ENCODE measurements at places on chromosomes 3 and 15.

- DNase-seq: no peak
These were observed 49.2 kb downstream of the SLC41A3 start for GRCh38 chr3:126034481-126035361.

DNA sequence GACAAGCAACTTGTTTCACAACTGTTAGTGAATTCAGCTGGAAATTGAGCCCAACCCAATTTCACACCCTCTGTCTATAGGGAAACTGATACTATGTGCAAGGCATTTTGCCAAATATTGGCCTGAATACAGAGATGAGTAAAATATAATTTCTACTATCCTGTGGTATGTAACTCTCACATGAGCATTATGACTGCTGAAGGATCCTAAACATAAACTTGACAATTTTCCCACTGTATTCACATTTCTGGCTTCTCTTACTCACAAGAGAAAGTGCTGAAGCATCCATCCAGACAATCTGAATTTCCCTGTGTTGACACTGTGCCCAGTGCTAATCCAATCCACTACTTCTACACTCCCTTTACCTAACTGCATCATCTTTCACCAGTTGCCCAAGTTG lies 28.4 kb downstream of the SERPINI2 start:
- no peak for DNase-seq

DNA sequence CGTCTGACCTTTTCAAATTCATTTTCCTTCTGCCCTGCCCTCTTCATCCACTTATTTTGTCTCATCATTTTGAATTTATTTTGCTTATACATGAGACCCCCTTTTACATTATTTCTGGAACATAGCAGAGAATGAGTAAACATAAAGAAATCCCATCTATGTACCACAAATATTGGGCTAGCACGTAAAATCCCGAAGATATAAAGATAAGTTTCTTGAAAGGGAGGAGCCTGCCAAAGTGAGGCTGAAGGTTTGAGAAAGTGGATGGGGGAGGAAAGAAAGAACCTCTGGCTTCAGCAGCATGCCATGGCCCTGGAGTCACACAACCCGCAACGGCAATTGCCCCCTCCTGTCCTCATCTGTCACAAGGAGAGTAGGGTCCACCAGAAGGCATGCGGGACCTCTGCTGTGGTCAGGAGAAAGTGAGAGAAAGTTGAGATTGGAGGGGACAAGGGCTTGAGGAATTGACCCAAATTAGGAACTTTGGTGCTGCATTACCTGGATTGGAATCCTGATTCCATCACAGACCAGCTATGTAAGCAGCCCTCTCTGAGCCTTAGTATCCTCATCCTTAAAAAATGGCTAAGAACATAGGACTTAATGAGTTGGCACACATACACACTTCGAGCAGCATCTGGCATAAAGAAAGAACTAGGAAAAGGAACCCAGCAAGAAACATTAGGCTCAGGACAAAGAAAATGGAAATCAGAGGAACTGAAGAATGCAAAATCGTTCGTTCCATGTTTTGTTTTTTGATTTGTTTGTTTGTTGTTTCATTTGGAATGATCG lies 53.7 kb upstream of the GYG1 start:
- DNase-seq: no peak

DNA sequence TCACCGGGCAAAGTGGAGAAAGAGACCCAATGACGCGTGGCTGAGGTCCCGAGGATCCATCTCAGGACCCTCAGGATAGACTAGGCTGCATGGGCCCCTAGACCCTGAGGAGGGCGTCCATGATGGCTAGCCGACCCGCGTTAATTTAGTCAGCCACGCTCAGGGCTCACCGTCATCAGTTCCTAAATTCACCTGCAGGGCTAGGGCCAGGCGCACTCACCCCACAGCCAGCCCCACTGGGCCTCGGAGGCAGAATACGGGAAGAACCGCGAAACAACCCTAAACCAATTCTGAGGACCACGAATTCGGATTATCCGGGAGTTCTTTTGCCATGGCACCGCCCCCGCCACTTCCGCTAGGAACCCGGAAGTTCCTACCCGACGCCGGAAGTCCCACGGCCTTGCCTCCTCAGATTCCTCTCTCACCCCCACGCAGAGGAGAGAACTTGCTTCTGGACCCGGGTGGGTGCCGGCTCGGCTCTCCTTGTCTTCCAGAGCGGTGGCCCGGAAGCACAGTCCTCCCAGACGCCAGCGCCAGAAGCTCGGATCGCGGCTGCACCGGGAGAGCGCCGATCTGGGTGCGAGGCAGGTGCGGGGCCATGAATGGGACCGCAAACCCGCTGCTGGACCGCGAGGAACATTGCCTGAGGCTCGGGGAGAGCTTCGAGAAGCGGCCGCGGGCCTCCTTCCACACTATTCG lies at the start of the genes EAF1 and METTL6:
TSS of gene EAF1 (plus strand) at position 417 of the 699 bp plus-strand sequence. CDS start at position 599, 182 bp downstream.
TSS of gene METTL6 (minus strand) at position 363 of the 699 bp plus-strand sequence. CDS start 1,033 bp downstream, outside the sequence.
- peak; percentile 75 for DNase-seq

- no peak for DNase-seq
These were observed 38.4 kb downstream of the UBP1 start for GRCh38 chr3:33401781-33402180.

DNA sequence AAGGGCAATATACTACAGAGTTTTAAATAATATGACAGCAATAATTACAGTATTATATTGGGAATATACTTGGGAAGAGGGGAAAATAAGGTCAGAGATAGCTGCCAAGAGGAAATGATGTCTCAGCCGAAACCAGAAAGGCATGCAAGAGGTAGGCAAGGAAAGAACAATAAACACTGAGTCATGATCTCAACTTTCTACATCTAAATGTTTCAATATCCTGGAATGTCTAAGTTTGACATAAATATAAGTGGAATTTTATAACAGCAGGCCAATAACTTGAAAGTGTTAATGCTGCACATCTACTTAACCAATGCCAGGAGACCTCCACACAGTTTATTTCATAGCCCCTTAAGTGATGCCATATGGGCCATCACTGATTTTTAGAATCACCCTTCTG lies 99.8 kb upstream of the CPNE4 start:
- no peak for DNase-seq

GRCh38 chr3:39208463-39209055 lies 16.2 kb upstream of the XIRP1 start:
- no peak for DNase-seq

GRCh38 chr3:180416111-180416594 lies 185.8 kb upstream of the TTC14 start:
- DNase-seq: no peak

DNA sequence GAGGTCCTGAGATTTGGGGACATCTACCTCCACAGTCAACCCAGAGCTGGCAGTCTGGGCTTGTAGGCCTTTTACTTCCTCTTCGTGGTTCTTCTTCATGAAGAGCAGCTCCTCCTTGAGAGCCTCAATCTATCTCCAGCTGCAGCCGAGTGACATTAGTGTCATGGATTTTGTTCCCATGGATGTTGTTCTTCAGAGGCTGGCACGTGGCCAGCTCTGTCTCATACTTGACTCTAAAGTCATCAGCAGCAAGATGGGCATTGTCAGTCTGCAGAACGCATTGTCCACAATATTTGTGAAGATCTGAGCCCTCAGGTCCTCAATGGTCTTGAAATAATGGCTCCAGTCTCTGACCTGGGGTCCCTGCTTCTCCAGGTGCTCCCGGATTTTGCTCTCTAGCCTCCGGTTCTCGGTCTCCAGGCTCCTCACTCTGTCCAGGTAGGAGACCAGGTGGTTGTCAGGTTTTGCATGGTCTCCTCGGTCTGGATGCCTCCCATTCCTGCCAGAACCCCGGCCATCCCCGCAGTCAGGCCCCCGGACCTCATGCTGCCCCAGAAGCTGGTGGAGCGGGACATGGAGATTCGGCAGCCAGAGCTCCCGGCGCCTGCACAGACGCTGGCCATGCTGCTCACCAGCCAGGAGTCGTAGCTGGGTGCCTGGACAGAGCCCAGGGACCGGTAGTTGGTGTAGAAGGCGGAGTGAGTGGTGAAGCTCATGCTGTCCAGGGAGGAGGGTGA lies 3.4 kb upstream of the CCNL1 start:
- no peak for DNase-seq

- DNase-seq: no peak
These were observed 57.4 kb downstream of the UMPS start for GRCh38 chr3:124787476-124788195.

DNA sequence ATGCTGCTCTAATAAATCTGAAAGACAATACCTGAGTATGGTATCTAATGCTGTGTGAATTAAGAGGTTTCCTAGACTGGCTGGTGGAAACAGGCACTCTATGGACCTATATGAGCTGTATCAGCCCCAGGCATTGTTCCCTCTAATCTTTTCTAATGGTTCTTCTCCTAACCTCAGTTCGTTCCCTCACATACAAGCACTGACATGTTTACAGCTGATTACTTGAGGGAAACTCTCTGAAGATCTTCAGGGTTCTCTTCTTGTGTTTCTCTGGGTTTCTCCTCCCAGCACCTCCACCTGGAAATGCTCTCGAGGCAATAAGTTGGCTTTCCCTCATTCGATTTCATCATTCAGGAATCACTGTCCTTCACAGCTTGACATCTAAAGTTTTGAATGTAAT lies 52.9 kb downstream of the KLF15 start:
- DNase-seq: no peak

DNA sequence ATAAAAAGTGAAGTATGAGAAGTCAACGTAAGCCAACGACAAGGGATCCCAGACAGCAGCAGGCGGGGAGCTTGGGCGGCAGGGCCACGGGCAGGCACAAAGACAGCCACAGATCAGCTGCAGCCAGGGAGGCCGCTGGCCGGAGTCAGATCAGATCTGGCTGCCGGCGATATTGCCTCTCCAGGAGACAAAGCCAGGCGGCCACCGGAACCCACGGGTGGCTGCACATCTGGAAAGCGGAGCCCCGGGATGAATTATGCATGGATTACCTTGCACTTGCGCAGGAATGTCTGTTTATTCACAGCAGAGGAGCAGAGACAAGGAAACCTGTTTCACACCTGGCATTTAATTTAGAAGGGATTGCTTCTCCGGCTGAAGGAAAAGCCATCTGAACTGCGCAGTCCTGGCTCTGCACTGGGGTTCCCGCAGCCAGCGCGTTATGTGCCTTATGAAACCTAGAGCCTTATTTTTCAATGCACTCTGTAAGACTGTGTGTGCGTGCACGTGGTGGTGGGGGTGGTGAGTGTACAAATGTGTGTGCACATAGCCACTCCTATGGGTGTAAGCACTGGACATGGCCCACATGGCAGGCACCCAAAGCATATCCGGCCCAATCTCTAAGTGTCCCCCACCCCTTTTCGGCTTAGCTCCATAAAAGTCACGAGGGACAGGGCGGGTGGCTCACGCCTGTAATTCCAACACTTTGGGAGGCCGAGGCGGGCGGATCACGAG lies 427.8 kb upstream of the MCTP2 start:
- no peak for DNase-seq

DNA sequence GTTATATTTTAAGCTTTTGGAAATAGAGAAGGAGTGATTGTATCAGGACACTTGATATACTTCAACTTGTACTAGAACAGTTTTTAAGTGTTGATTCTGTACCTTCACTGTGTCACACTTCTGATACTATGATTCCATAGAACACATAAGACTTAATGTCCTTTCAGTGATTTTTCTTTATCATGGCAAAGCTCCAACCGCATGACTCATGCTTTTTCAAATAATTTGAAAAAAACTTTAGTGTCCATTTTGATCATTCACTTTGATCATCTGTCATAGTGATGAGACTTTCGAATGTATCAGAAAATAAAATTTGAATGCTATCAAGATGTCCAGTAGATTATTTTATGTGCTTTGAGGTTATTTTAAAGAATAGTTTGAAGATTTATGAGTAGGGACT lies 32.0 kb downstream of the AP4E1 start:
- no peak for DNase-seq

GRCh38 chr15:100308213-100308600 lies 33.6 kb downstream of the ADAMTS17 start:
- DNase-seq: no peak

GRCh38 chr15:25060996-25061620 lies 106.3 kb downstream of the SNRPN start:
- DNase-seq: no peak

DNA sequence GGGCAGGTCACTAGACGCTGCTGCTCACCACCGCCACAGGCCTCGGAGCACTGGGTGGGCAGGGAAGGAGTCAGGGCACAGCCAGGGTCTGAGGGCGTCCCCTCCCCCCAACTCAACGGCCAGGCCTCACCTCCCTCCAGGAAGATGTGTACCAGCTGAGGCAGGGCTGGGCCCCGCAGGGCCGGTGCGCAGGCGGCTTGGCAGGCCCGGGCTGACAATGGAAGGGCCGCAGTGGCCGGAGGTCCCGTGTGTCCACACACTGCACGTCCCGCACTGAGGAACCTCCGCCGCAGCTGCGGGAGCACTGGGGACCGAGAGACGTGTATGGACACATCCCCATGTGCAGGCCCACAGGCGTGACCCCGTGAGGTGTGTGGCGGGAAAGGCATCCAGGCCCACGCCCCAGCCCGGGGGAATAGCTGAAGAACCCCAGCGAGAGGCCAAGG lies 47.4 kb downstream of the ADAMTS7 start:
- no peak for DNase-seq

DNA sequence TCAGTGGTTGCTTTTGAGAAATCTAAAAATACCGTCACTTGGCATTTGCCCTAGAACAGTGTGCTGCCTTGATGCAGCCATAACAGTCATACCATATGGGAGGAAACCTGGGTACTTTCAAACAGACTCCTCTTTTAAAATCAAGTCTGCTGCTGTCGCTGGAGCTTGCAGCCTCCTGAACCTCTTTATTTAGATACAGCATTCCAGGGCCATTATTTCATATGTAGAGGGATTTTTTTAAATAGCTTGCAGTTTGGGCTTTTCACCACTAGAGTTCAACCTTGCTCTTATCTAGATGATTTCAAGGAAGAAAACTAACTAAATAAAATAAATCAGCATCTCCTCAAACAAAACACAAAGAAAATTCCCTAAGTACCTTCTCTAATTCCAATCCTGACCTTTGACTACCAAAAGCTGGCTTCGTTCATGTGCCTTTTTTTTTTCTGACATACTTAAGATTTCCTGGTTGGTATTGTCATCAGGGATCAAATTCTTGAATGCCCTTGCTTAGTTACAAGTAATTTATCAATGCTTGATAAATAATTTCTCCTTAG lies 111.6 kb downstream of the KBTBD8 start:
- no peak for DNase-seq

DNA sequence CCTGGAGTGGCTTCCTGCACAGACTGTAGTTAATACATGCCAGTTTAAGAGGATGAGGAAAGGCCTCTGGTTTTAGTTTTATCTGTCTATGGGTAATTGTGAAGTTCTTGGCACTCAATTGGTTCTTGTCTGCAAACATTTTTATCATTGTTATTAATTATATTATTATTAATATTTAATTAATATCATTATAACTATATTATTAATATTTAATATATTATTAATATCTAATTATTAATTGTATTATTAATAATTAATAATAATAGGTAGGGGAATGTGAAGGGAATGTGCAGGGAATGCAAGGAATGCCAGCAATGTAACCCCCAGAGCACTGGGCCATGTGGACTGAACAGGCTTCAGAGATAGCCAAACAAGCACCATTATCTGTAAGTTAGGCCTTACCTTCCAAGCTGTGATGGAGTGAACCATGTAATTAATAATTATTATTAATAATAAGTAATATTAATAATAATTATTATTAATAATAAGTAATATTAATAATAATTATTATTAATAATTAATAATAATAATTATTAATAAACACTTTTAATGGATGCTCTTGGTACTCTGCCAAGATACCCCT lies 79.8 kb upstream of the NMNAT3 start:
- no peak for DNase-seq

GRCh38 chr3:71423151-71423906 lies 160.2 kb downstream of the FOXP1 start:
- no peak for DNase-seq

- DNase-seq: no peak
These were observed 26.4 kb downstream of the BCL2A1 start for GRCh38 chr15:79944622-79945021.
